ENCODE measurements at places on chromosomes 6 and 20.

- DNase-seq: no peak
Measured at GRCh38 chr6:46128476-46128875, 1.3 kb upstream of the ENPP4 start.

DNA sequence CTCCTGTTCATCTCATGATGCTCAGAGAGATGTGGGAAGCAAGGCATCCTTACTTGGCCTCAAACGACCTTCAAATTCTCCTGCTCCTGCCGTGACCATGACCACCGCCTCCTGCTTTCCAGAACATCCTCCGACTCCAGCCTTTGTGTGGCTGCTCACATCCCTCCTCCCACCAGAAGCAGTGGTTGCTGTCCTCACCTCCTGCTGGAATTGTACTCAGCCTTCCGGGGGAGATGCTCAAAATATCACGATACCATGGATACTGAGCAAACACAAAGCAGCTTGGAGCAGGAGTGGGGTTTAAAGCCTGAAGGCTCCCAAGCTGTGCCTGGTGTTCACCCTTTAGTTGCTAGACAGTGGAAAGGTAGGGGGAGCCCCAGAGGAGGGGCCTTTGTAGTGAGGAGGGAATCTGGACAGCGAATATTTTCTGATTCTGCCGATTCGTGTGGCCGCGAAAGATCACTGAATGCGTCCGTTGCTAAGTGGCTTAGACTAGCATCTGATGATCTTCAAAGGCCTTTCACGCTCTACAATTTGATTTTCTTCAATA, 9.3 kb upstream of the DUSP22 start:
- no peak for DNase-seq

- DNase-seq: peak; percentile 3
Measured at GRCh38 chr6:148342350-148343046, at the start of gene SASH1. TSS of gene SASH1 (plus strand) at chr6:148342838. CDS start at chr6:148343068, 230 bp downstream.

GRCh38 chr6:14202947-14203346, 85.4 kb downstream of the CD83 start:
- no peak for DNase-seq

GRCh38 chr6:15911753-15912504, 217.0 kb upstream of the MYLIP start:
- peak; percentile 6 for DNase-seq
